Choroid plexus epithelial cell (primary cell): ENCODE measurements at places on chromosomes 12 and 14.

- peak; percentile 81 for DNase-seq
Measured at GRCh38 chr14:64536488-64537245, 3.9 kb upstream of the HSPA2 start.

GRCh38 chr14:54440037-54440436 lies 1.1 kb downstream of the CNIH1 start:
- DNase-seq = peak; percentile 34

GRCh38 chr12:45987340-45987727 lies 3.0 kb downstream of the SCAF11 start:
- DNase-seq = no peak

DNA sequence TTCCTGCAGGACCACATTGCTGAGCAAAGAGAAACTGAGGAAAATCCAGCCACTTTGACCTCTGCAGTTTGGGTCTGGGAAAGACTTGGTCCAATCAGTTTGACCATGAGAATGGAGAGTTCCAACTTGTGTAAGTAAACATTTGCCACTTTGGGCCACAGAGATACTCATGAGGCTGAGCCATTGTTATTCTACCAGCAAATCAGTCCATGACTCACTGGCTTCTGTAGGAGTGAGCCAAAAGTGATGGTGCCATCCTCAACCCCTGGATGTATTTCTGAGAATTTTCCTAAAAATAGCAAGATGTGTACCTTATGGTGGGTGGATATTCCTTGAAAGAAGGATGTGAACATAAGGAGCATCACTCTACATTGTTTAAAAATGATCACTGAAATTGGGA lies 192.9 kb upstream of the OR4E1 start:
- DNase-seq = no peak

DNA sequence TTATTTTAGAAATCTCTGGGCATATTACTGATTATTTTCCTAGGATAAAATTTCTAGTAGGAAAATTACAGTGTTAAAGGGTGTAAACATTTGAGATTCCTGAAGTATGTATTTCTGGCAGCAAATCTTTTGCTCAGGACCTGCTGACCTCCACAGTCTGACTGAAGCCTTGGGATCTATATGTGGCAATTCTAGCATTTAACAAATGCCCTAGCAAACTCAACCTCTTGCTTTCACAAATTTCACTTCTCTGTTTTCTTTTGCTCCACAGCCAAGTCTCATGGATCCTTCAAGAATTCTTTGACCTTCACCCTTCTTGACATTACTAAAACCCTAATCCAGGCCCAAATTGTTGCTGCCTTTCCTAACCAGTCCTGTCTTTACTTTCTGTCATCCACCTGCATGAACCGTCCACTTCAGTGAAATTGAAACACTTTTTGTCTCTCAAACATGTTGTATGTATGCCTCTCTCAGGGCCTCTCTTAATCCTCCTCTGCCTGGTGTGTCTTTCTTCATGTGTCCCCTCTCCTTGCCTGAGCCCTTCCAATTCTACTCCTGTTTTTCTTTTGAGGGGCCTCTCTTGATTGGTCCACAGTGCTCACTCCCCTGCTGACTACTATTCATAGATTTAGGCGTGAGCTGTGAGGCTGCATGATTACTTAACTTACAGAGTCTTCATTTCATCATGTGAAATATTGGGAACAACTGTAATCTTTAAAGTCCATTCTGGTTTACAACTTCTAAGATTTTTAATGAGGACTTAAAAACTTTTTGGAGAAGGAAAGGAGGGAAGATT lies 5.1 kb upstream of the DYRK4 start:
- peak; percentile 13 for DNase-seq

- DNase-seq = no peak
Measured at GRCh38 chr12:112682586-112682985, 109.0 kb upstream of the RPH3A start.

DNA sequence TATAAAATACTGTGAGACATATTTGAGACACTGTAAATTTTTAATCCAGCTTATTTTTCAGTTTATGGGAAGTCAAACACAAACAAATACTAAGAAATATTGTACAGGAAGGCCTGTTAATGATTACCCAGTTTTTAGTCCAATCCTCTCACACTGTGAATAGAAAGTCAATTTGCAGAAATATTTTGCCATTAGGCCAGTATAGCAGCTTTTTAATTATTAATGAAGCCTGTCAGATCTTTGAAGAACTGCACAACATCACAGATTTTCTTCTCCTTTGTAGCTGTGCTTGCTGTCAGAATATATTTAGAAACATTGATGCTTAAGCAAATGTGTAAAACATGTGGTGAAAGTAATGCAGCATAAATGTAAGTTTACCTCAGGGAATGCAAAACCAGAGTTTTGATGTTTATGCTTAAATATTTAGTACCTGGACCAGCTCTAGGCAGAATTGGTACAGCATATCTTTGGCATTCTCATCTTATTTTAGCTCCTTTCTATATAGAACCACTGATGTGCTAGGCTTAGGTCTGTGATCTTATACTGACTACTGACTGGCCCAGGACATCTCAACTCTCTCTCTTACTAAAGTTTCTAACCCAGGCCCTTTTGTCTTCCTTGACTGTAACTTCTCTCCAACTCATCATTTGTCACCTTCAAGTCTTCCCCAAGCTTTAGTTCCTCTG lies 230.8 kb upstream of the NAV3 start:
- no peak for DNase-seq

- DNase-seq = no peak
Measured at GRCh38 chr12:100564090-100564489, 9.4 kb upstream of the GAS2L3 start.

DNA sequence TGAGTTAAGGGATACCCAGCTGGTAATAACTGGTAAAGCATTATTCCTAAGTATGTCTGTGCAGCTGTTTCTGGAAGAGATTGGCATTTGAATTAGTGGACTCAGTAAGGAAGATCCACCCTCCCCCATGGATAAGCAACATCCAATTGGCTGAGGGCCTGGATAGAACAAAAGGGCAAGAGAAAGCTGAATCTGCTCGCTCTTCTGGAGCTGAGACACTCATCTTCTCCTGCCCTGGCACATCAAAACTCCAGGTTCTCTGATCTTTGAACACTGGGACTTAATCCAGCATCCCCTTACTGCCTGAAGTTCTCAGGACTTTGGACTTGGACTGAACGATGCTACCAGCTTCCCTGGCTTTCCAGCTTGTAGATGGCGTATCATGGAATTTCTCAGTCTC lies 63.1 kb upstream of the CNOT2 start:
- DNase-seq = no peak
